ENCODE measurements at places on chromosomes 12 and 14. TPM values are rescaled to one million over a fixed set of nuclear protein-coding genes. Genes with fewer than 3 reads are reported as not detected.

GRCh38 chr12:63994704-63995103 is 150.2 kb downstream of the SRGAP1 start:
- DNase-seq: peak; percentile 83

DNA sequence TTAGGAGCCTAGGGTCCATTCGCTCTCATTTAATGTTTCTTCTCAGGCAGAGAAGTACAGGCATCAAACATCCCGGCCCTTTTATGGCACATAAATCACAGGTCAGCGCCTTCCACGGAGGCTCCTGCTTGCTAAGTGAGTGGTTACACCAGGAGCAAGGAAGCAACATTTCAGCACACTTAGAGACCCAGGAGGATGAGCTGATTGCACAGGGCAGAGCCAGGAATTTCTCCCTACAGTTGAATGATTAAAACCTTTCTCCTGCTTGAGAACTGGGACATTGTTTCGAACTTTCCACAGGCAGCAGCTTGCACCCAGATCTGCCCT is 233.4 kb downstream of the SPTSSA start:
- no peak for DNase-seq

DNA sequence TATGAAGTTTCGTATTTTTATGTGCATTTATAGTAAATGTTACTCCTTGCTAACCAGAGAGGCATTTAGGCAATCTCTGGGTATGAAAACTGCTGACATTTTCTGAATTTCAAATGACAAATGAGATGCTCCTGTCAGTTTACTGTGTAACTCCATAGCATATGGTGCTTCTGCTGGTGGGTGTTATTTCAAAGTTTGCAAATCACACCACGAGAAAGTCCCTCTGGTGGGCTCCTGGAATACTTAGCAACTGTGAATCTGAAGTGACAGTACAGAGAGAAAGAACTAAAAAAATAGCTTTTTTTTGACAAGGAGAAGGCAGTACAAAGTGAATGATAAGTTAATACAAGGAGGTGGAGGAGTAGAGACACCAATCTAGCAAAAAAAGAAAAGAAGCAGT is 161.5 kb downstream of the DERA start:
- no peak for DNase-seq

GRCh38 chr12:113439606-113440030 is 17.4 kb downstream of the SDSL start:
- DNase-seq: no peak

- DNase-seq: no peak
These were observed 122.5 kb downstream of the SCARB1 start for GRCh38 chr12:124741211-124741610.

GRCh38 chr12:64797156-64797555 is 27.3 kb upstream of the TBC1D30 start:
- no peak for DNase-seq

DNA sequence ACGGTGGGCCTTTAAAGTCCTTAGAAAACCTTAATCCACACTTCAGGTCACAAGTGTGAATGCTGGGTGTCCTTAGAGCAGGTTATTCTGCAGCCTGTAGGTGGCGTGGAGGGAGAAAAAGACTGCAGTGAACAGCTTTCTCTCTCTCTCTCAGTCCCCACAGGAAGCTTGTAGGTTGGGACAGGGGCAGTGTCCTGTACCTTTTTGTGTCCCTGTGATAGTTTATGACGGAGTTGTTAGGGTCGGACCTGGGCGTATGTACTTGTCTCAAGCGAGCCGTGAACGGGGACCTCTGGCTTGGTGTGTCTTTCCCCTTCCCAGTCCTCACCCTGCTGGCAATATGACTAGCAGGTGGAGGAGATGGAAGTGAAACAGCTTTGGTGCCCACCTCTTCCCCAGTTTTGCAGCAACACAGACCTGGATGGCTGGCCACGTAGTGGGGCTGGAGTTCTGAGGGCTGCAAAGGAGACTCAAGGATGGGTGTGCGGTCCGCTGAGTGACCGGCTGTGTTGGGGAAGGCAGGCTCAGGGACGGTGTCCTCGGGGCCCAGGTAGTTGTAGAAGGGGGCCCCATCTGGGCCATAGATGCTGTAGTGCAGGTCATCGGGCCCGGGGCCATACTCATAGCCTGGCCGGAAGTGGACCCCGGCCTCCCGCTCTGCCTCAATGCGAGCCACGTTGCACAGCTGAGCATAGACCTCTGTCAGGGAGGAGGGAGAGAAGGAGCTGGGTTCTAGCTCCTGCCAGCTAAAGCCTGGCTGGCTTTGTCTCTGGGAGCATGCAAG is 8.9 kb downstream of the ISCA2 start:
- DNase-seq: no peak

DNA sequence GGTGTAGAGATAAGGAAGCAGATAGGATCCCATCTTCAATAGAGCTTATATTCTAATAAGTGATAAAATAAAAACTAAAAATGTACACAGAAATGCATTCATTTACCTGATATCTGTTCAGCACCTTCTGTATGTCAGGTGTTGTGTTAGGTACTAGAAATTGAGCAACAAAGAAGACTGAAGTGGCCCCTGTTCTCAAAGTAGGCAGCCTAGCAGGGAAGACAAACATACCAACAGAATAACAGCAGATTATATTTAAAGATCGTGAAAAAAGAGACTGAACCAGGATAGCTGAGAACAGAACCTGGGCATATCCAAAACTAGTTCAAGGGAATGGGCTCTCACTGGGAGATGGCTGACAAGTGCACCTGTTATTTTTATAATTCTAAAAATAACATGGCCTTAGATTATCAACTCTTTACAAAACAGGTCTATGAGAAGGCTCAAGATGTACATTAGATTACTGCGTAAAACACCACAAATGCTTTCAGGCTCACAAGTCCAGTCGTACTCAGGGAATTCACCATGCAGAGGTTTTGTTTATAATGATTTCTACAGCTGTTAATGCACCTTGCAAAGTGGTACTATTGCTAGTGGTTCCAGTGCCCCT is 16.4 kb downstream of the ANO6 start:
- no peak for DNase-seq

- no peak for DNase-seq
These were observed 182.0 kb downstream of the DAD1 start for GRCh38 chr14:22407033-22407432.

DNA sequence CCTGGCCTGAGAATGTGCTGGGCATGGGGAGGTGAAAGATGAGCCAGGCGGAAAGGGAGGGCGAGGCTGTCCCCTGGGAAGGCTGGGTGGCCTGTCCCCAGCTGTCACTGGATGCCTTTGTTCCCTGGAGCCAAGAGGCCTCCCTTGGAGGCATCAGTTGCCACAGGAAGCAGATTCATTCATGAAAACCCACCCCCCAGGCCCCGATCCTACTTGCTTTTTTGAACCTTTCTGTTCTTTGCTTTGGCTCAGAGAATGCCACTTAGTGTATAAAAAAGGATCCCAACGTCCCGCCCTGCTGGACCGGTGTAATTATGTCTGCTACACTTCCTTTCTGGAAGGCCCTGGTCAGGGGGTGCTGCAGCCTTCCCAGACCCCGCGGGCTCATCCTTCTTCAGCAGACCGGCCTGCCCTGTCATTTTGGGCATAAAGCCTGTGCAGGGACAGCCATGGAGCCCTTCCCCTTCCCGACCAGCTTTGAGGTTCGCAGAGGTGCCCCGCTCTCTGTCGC is 220.2 kb downstream of the SLC41A2 start:
- DNase-seq: no peak

GRCh38 chr12:62522984-62523383 is 56.4 kb downstream of the MON2 start:
- no peak for DNase-seq

GRCh38 chr12:109719123-109720022 is 5.7 kb downstream of the FAM222A start:
- no peak for DNase-seq

GRCh38 chr14:103243764-103244737 is 90.0 kb upstream of the EIF5 start:
- no peak for DNase-seq

- DNase-seq: no peak
These were observed 9.9 kb downstream of the BCL7A start for GRCh38 chr12:122031342-122032216.

- no peak for DNase-seq
These were observed 16.9 kb upstream of the KRR1 start for GRCh38 chr12:75528272-75528671.

- DNase-seq: no peak
These were observed 54.5 kb downstream of the TRPV4 start for GRCh38 chr12:109778684-109779083.

- no peak for DNase-seq
These were observed 101.6 kb upstream of the ESRRB start for GRCh38 chr14:76274324-76274723.

- no peak for DNase-seq
These were observed 99.2 kb downstream of the SNAPC1 start for GRCh38 chr14:61861320-61861865.

- DNase-seq: no peak
These were observed 21.8 kb upstream of the MEG3 start for GRCh38 chr14:100804138-100804537.

DNA sequence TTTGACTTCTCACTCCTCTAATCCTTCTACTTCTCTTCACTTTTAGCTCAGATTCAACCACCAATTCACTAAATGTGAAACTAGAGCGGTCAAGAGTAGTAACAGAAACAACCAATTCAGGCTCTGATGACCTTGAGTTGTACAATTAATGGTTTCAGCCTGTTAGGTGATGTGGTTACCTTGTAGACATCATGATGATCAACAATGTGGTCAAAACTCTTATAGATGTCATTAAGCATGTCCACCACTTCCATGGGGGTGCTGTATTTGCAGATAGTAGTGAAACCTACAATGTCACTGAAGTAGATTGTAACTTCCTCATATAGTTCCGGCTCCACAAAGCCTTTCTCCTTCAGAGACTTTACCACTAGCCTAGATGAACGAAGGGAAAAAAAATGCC is 54.1 kb upstream of the PLBD1 start:
- no peak for DNase-seq

DNA sequence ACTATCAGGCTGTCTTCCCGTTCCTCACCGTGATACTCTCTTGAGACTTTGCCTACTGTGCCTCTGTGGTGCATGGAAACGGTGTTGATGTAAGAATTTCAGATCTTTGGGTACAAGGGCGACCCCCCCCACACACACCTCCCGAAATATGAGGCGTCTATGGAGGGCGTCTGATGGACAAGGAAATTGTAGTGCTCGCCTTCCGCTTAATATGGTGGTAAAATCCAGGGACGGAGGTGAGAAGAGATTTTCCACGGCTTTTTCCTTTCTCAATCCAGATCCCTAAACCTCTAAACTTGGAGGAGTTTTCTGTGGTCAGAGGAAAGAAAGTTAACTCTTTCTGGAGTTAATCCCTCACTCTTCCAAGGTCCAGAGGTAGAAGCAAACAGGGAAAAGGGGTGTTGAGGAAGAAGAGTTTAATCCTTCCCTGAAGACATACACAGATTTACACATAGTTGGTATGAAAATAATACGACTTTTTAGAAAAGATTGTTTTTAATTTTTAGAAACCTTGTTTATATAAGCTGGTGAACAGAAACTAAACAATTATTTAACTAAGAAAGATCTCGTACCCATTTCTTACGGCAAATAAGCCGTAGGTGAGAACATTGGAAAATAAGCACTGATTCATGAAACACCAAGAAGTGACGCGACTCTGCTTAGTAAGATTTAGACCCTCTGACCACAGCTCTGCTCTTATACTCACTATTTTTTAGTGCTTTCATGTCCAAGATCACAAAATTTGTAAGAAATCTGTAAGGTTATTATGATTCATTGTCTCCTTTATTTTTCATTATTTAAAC is 23.1 kb upstream of the RNASE12 start:
- peak; percentile 45 for DNase-seq

DNA sequence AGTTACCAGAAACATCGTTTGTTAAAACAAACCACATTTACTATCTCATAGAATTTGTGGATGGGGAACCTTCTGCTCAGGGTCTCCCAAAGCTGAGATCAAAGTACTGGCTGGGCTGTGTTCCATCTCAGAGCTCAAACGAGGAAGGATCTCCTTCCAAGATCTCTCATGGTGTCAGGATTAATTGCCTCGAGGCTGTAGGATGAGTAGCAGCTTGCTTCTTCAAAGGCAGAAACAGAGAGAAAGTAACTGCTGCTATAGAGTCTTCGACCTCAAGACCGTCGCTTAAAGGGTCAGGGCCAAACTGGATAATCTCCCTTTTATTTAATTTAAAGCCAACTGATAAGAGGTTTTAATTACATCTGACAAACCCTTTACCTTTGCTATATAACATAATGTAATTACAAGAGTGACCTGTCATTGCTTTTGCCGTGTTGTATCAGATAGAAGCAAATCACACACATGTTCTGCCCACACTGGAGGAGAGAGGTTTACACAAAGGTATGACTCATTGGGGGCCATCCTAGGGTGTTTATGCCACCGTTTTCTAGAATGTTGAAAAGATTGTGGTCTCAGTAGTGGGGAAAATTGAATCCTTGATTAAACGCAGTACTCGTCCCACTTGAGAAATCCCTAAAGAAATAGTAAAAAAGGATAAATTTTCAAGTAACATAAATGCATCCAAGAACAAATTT is 868.8 kb upstream of the TMEM132C start:
- no peak for DNase-seq

CLEC4A gene
- 4.7 TPM for total RNA-seq

L3HYPDH gene
- total RNA-seq: 35.1 TPM

HNF1A gene
- total RNA-seq: not detected

ASIC1 gene
- 4.0 TPM for total RNA-seq

MMP19 gene
- total RNA-seq: 18.2 TPM

ALDH2 gene
- total RNA-seq: 34.2 TPM

PNN gene
- 38.3 TPM for total RNA-seq

JAG2 gene
- 27.0 TPM for total RNA-seq

BDKRB1 gene
- total RNA-seq: 0.20 TPM

OR6J1 gene
- not detected for total RNA-seq

KRT73 gene
- total RNA-seq: 22.2 TPM

MYF5 gene
- 3.5 TPM for total RNA-seq

NGB gene
- total RNA-seq: not detected
